Kasumi-1 (cell line): ENCODE measurements at places on chromosomes 1 and 21.

DNA sequence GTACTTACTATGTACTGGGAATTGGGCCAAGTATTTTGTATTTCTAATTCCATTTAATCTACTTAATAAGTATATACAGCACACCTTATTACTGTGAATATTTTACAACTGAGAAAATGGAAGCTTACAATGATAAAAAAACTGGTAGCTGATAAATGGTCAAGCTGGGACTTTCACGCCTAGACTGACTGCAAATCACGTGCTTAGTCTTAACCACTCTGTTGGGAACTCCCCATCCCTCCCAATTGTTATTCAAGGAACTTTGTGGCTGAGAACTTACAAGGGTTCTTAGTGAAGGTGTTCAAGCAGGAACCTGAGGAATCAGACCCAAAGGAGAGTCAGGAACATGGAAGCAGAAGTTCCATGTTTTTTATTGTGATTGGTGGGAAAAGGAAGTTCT, 26.9 kb downstream of the CD84 start:
- DNase-seq: no peak

DNA sequence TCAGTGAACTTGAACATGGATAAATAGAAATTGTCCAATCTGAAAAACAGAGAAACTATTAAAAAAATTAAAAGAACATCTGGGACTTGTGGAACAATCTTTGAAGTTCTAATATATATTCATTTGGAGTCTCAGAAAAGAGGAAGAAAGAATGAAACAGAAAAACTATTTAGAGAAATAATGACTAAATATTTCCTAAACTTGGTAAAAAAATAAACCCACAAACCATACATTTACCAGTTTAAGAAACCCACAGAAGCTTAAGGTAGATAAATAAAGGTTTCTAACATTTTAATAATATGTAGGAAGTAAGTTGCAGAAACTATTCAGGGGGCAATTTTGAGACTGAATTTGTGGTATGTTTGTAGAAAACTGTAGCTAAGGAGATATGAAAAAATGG, 437.8 kb downstream of the PTBP2 start:
- DNase-seq: peak; percentile 3

GRCh38 chr21:21971384-21971783, 973.2 kb downstream of the NCAM2 start:
- no peak for DNase-seq

DNA sequence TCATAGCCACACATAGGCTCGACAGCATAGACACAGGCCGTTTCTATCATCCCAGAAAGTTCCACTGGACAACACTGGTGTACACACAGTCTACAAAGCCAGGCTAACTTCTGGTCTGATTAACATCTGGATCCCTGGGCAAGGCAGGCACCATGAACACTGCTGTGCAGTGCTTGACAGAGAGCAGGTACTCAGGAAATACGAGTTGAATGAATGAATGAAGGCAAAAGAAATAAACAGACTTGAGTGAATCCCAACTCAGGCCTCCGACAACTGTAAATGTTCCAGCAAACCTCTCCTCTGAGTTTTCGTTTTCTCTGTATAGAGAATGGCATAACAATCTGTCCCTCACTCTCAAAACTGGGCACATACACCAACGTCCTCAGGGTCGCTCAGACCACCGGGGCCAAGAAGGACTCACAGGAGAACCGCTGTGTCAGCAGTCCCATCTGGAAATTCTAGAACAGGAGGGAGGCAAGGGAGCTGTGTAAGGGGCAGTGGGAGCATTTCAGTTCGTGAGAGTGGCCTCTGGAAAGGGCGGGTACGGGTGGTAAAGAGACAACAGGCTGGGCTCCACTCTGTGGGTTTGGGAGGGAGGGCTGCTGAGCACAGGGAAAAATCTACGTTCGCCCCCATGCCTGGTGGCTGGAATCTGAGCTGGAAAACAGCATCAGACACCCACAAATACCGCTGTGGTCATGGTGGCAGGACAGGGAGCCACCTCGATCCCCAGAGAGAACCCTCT, 15.1 kb upstream of the ECE1 start:
- no peak for DNase-seq

- peak; percentile 18 for DNase-seq
Observed at GRCh38 chr21:37006486-37007291, at the start of gene RIPPLY3. TSS of gene RIPPLY3 (plus strand) at chr21:37006702. CDS start at chr21:37006773, 71 bp downstream.

DNA sequence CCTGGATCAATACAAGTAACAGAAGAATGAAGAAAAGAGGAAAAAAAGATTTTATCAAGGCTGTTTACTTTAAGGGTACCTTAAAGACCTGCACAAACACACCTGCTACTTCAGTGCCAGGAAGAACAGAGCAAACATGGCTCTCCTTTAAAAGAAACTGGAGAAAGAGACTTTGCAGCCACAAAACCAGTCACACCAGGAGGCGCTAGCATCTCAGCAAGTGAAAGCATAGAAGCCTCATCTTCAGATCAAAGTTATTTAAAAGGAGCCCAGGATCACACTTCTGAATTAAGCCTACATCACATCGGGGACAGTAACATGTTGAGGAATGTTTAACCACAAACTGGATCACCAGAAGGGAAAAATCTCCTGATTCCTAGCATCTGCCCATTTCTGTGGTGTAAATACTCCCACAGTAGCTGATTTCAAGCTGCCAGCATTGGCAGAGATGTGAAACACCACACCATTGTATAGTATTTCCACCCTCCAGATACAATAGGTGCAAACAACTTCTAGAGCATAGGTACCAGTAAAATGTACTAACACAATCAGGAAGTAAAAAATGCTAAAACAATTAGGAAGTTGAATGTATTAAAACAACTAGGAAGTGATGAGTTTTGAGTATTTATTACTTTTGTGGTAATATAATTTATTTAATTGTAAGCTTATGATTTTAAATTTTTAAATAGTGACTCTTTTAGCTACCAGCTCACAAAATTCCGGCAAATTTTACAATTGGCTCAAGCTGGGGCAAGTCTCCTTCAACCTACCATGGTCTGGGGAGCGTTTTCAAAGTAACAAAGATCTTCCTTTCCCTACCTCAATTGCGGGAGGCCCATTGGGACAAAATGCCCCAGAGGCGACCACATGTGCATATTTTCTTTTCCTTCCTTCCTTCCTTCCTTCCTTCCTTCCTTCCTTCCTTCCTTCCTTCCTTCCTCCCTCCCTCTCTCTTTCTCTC, 105.3 kb upstream of the CLDN14 start:
- DNase-seq: peak; percentile 52

DNA sequence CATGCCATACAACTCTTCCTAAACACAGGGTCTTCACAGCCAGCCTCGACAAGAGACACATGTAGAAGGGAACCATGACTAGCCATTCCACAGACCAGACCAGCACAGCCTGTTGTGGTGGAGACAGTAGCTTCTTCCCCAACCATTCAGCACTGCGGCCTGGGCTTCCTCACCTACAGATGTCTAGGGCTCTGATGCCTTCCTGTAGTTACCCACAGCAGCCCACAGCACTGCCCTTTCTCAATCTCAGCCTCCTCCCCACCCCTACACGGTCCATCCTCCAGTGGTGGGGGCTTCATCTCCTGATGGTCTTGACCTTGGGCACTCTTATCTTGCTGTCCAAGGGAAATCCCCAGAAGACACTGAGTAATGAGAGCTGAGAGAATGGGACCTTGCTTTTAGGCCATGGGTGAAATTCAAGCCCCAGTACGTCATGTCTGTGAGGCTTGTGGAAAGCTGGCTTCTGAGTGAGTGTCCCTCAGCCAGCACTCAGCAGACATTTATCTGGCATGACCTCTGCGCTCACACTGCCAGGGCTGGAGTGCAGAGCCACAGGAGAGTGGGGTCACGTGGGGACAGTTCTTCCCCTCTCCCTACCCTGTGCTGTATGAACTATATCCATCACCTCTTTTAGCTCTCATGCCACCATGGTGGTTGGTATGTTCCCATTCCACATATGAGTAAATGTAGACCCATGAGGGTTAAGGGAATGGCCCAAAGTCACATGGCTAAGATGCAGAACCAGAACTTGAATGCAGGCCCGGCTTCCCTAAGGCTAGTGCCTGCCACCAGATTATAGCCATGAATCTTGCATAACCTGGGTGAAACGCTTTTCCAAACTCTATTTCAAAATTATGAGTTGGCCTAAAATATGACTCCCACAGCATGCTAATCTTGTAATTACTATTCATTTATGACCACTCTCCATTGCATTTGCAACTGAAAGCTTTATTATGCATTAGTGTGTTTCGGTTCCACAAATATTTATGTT, 104.7 kb downstream of the HIVEP3 start:
- DNase-seq: no peak

DNA sequence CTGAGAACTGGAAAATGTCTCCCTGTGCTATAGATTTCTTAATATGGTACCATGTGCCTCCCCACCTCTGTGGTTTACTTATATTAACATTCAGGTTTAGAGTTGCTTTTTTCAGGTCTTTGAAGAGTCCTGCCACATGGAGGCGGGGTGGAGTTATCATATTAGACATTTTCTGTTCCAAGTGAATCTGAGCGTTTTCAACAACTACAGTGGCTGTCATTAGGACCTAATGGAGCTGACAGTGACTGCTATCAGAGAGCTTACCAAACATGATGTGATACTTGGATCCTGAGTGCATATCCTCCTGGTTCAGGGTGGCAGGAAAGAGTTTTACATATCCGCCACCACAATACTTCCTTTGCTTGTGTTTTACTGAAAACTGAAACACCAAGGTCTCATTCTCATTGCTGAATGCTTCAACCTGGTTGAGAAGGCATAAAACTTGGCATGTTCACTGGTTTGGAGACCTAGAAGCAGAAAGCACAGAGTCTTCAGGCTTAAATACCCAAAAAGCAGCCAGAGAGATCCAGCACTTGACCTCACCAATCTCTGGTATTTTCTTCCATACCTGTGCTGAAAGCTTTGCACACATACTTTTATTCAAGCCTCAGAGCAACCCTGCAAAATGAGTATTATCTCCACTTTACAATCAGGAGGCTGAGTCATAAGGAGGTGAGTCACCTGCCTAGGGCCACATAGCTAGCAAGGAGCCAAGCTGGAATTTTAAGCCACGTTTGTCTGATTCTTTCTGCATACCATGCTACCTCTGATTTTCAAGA, 47.4 kb upstream of the OSBPL9 start:
- DNase-seq: peak; percentile 94

DNA sequence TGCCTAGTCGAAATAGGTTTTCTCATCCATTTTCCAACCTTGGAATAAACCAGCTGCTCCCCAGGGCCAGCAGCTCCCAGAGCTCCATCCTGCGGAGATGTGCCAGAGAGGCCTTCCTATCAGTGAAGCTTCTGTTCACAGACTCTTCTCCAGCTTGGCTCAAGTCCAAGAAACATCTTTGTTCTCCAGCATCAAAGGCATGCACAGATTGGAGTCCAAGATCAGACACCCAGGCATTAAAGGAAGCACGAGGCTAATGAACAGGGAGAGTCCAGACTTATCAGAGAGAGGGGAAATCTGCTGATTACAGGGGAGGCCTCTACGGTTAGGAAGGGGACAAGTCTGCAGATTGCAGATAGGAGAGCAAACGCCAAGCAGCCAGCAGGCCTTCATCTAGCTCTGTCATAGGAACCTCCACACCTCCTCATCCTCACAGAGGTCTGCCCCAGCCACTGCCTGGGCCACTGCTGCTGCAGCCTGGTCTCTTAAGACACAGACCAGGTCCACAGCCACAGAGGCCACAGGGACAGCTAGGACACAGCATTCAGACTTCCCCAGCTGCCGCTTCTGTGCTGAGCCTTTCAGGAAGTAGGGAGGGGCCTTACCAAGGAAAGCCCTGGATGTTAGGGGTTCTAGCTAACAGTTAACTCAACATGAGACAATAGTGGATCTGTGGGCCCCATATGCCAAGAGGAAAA, 3.4 kb downstream of the PRR9 start:
- no peak for DNase-seq

- no peak for DNase-seq
Observed at GRCh38 chr21:14285147-14285761, 69.3 kb downstream of the RBM11 start.

GRCh38 chr1:198118134-198118533, 38.7 kb upstream of the NEK7 start:
- DNase-seq: no peak

DNA sequence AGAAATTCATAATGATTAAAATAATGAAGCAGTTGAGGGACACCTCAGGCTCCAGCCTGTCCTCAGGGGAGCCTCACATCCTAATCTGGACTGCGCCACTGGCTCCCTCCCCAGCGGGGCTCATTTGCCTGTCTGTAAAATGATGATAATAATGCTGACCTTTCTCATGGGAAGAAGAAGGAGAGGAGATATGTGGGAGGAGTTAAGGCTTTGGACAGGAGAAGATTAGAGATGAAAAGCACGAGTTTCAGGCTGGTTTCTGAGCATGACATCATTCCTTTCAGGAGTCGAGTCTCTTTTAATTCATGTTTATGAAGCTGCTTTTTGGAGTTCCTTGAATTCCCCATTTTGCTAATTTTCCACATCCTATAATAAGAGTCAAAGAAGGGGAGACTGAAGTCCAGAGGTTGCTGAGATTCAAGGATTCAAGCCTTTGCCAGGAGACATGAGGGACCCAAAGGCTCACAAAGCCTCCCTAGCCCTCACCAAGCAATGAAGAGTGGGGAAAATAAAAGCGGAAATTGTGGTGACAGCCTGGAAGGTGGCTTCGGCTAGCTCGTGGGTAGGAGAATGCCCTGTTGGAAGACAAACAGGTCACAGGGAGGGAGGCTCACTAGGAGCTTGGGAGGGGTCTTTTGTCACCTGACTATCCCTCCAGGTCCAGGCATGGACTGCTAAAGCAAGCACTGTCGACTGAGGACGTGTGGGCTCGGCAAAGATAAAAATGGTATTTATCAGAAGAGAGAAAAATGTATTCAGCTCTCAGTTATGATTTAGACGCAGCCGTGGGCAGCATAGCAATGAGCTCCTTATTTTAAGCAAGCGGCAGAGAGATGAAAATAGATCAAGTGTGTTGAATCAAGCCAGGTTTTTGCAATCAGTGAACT, 27.5 kb upstream of the STMN1 start:
- peak; percentile 24 for DNase-seq

DNA sequence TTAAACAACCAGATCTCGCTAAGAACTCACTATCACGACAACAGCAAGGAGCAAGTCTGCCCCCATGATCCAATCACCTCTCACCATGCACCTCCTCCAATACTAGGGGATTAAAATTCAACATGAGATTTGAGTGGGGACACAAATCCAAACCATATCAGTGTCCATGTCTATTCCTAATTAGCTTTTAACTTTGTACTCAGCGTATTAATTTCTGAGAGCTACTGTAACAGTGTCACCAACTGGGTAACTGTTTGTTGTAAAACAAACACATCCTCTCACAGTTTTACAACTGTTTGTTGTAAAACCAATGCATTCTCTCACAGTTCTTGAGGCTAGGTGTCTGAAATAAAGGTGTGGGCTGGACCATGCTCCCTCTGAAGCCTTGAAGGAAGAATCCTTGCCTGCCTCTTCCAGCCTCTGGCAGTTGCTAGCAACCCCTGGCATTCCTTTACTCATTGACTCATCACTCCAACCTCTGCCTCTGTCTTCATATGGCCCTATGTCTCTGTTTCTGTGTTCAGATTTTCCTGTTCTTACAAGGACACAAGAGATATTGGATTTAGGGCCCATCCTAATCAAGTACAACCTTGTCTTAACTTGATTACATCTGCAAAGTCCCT, 121.2 kb downstream of the LTN1 start:
- DNase-seq: no peak
